ENCODE measurements at places on chromosomes 1 and 21.

GRCh38 chr1:228944296-228944695 lies 209.0 kb downstream of the RHOU start:
- no peak for DNase-seq

DNA sequence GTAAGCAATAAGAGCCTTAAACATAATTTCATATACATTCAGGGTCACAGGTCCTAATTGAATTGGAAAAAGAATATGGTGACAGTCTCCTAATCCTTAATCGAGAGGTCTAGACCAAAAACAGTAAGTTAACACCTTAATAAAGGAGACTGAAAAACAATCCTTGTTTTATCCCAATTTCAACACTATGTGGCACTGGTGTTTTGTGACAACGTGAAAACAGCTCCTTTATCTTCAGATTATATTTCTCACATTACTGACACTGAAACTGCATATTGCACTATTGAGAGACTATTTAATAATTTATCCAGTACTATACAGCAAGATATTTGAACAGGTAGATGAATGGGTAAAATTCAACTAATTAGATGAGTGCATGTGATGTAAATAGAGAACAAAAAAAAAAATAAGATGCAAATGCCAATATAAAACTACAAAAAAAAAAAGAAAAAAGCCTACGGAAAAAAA lies 34.1 kb downstream of the TP53BP2 start:
- no peak for DNase-seq

GRCh38 chr1:67517046-67517445 lies 86.8 kb upstream of the SERBP1 start:
- DNase-seq = no peak

DNA sequence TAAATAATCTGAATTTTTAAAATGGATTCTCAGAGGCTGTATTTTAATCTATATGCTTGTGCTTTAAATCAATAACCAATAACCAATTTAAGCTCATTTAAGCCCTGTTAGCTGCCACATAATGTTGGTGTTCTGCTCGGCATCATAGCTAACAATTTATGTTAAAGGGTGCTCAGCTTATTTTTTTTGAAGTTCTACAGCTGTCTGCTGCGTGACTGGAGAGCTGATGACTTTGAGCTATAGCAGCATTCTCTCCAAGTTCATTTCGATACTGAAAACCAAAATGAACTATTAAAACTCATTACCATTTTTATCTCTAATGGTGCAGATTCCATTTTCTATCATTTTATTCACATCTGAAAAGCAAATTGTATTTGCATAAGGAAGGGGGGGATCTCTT lies 357.8 kb downstream of the AJAP1 start:
- DNase-seq = no peak

- no peak for DNase-seq
These were observed 111.8 kb downstream of the OSBPL9 start for GRCh38 chr1:51728611-51729155.

DNA sequence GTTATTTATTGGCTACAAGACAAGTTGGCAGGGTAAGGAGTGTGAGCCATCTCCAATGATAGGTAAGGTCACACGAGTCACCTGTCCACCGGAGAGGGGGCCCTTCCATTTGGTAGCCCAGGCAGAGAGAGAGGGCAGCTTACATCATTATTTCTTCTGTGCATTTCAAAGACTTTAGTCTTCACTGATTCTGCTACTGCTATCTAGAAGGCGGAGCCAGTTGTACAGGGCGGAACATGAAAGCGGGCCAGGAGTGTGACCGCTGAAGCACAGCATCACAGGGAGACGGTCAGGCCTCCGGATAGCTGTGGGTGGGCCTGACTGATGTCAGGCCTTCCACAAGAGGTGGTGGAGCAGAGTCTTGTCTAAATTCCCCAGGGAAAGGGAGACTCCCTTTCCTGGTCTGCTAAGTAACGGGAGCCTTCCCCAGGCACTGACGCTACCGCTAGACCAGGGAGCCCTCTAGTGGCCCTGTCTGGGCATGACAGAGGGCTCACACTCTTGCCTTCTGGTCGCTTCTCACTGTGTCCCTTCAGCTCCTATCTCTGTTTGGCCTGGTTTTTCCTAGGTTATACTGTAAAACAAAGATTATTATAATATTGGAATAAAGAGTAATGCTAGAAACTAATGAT lies 36.7 kb downstream of the ZNF695 start:
- peak; percentile 19 for DNase-seq

GRCh38 chr1:79373481-79374125 lies 367.1 kb upstream of the ADGRL4 start:
- no peak for DNase-seq

GRCh38 chr1:36790191-36790590 lies 244.1 kb downstream of the GRIK3 start:
- no peak for DNase-seq

GRCh38 chr1:183139281-183139942 lies 46.7 kb upstream of the LAMC2 start:
- DNase-seq = no peak

DNA sequence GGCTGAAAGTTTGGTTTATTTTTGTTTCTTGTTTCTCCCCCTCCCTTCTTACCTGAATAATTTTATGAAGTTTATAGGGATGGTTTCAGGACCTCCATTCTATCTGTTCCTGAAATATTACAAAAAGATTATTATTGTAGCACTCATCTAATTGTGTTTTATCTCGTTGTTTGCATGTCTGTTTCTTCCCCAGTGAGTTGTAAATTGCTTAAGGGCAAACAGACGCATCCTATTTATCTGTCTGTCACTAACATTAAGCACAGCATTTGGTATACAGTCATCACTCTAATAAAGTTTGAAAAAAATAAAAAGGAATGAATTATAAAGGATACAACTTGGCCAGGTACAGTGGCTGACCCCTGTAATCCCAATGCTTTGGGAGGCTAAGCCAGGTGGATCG lies 123.5 kb downstream of the LRRC7 start:
- DNase-seq = no peak

- no peak for DNase-seq
These were observed 29.5 kb downstream of the TGFB2 start for GRCh38 chr1:218374401-218375353.

DNA sequence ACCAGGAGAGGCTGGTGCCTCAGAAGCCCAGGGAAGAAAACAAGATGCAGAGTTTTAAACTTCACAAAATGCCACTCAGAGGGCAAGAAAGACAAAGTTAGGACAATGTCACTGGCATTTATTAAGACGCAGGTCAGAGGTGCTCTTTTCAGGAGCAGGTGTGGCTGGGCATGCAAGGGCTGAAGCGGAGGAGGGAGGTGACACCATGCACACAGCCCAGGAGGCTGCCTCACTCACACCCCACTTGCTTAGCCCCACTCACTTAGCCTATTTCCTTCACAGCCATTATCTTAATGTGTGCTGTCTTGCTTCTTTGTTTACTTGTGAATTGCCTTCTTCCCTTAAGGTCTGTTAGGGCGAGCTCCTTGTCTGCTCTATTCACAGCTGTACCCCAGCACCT lies 17.2 kb downstream of the HIVEP3 start:
- no peak for DNase-seq

- DNase-seq = no peak
These were observed 226.5 kb downstream of the FOXD2 start for GRCh38 chr1:47664356-47664755.

DNA sequence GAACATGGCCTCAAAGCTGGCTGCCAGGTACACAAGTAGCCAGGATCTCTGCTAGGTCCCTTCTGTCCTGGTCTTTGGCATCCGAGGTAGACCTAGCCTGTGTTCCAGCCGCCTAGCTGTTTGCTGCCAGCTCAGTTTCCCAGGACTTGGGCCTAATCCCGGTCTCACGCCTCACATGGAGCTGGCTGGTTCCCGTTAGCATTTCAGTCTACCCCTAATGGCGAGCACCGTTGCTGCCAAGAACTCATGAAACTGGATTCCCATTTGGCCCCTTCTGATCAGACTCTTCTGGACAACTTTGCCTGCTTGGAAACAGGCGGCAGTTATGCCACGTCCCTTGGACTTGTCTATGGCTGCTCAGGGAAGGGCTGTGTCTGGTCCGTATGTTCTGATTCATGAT lies 26.2 kb upstream of the HHAT start:
- DNase-seq = no peak

DNA sequence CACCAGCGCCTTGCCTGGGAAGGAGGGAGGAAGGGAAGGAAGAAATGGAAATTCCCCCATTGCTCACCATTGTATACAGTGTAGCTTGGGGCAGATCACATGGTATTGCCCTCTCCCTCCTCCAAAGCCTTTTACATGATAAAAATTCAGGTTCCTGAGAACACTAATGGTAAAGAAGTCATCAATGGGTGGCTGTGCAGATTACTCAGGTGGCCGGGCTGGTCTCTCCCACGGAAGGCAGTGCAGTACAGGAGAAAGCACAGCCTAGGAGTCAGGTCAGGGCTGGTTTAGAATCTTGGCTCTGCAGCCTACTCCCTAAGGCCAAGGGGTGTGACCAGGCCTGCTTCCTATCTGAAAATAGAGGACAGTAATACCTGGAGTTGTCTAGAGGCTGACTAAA lies 107.9 kb downstream of the SUSD4 start:
- DNase-seq = no peak

GRCh38 chr1:115506924-115507589 lies 134.7 kb upstream of the VANGL1 start:
- DNase-seq = no peak

DNA sequence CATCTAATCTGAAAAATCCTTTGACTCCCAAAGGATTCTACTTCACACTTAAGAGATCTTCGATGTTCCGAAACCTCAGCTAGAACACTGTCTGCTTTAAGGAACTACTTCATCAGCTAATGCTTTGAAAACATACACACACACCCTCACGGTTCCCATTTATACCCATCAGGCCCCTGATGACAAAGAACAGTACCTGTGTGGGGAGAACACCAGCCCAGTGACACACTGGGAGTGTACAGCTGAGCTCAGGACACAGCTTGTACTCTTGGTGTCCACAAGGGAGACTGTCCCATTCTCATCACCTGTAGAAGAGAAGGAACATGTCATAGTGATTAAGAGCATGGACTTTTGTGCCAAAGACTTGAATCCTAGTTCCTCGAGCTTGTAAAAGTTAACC lies 6.6 kb downstream of the WDR77 start:
- no peak for DNase-seq

DNA sequence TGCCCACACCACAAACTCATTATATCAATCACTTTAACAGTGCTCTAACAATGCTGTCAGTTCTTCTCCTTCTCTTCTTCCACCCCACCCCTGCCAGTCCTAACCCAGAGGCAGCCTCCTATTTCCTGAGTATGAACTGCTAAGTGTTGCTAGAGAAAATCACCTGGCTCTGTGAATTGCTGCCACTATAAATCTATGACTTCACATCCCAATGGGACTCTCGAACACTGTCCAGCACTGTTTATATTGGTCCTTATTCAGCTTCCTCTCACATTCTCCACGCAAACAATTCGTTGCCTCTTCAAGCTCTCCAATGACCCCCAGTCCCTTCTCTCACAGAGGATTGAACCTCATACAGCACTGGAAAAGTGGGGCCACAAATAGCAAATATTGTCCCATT lies 27.0 kb upstream of the USH2A start:
- no peak for DNase-seq

DNA sequence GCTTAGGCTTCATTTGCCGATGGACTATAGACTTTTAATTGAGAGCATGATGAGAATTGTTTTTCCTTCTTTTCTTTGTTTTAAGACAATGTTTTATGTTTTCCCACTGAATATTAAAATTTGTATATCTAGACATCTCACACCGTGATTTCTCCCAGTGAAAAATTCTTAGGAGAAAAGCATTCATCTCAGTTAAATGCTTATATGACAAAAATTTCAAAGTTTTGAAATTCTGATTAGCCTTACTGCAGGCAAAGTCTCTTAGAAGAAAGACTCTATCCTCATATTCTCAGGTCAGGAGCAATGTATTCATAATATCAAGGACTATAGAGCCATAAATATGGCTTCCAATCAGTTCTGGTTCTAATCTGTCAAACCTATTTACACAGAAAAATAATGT lies 2085.0 kb downstream of the NCAM2 start:
- DNase-seq = no peak

DNA sequence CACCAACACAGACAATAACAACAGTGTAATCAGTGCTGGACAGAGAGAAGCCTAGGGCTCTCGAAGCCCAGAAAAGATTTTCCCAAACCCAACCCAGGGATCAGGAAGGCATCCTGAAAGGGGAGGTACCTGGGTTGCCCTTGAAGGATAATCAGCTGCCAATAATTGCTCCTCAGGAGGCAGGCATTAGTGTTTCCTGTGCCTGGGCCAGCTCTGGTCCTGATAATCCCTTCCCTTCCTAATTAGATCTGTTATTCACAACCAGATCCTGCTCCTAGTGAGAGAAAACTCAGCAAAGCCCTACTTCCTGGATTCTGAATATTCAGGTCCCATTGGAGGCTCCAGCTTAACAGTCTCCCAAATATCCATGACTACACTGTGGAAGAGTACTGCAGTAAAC lies 117.4 kb downstream of the DMRTA2 start:
- no peak for DNase-seq

DNA sequence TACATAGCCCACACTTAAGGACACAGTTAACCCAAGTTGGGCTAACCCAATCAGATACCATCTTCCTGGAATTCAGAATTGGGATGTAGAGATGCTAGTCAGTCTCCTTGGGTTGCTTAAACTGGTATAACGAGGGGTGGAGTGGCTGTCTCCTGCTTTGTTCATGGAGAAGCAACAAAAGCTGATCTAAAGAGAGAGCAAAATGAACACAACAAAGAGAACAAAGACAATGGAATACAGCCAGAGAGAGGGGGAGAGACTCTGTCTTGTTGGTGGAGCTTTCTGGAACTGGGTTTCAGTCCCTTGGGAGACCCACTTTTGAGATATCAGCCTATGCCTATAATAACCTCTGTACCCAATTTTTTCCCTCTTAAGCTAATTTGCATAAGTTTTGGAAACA lies 138.1 kb downstream of the ATG4C start:
- DNase-seq = no peak

GRCh38 chr1:92577261-92577895 lies 90.7 kb upstream of the GFI1 start:
- no peak for DNase-seq

DNA sequence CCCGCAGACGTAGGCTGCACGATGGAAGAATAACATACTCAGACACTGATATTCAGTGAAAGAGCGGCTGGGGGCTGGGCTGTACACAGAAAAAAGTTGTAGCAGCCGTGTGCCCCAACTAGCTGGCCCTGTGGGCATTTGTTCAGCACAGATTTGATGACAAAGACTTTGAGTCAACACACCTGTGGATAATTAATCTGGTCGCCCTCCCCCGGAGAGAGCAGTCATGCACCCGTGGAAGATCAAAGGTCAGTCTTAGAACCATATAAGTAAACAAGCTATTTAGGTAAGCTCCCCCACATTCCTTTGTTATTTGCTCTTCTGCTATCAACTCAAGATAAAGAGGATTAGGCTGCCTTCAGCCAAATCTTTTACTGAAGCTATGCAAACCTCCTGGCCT lies 148.4 kb upstream of the HMCN1 start:
- DNase-seq = no peak

DNA sequence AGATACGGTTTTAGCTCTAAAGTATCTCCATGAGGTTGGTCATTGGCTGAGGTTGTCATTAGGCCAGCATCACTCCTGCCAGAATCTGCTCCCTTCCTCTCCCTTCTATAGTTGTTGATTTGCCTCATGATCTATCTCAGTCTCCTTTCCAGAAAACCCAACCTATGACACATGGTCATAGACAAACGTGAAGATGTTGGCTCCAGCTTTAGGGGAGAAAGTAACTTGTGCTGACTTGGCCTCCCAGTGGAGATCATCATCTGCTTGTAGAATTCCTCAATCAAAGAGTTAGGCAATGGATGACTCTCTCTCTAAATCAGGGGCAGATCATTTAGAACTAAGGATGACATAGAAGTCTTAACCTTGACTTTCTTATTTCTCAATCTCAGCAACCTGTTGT lies 894.4 kb downstream of the TTLL7 start:
- DNase-seq = no peak
